ENCODE measurements at places on chromosomes 3 and 15.

GRCh38 chr15:55715355-55716076 is 27.4 kb downstream of the PRTG start:
- DNase-seq: no peak

- DNase-seq: peak; percentile 72
Measured at GRCh38 chr3:159280386-159281191, 478.7 kb downstream of the MFSD1 start.

- DNase-seq: peak; percentile 59
Measured at GRCh38 chr15:63858881-63859280, 25.1 kb upstream of the HERC1 start.

DNA sequence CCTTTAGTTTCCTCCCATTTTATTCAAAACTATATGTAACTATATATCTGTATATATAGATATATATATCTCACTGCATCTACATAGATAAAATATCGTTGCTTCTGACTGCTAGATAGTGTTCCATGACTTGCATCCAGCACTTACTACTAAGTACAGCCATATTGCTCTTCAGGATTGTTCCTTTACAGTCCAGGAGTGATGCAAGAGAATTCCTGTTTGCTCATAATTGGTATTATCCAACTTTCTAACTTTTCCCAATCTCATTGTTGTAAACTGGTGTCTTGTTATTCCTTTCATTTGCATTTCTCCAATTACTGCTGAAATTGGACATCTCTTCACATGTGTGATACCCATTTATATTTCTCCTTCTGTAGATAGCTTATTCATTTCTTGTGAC is 99.8 kb upstream of the STRIT1 start:
- no peak for DNase-seq

GRCh38 chr3:52854013-52854412 is 19.2 kb upstream of the MUSTN1 start:
- DNase-seq: no peak

DNA sequence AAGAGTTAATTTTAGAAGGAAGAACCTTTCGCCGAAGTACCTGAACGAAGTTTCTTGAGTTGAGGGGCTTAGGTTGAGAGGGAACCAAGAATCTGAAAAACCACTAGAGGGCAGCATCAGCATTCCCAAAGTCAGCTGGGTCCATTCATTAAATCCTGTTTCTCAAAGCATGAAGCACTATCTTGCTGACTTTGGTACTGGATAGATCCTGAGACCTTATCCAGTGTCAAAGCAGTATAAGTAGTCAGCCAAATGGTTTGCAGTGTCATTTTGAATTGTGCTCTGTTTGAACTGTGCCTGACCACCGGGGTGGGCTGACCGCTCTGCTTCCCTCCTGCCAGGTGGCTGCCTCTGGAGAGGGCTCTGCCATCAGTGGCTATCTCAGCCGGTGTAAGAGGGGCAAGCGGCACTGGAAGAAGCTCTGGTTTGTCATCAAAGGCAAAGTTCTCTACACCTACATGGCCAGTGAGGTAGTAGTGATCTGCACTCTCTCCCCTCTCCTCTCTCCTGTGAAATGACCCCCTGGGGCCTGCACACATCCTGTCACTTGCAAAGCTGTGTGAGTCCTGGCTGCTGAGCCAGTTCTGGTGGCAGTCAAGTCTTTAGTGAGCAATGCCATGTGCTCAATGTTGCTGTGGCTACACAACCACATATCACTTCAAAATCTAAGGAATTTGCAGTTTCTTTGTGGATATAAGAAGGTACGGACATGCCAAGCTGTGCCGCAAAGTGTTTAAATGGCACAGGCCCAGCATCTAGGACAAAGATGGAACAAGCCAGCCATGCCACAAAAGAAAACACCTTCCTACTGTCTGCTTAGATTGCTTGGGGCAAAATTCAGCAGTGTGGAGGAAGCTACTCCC is 21.4 kb upstream of the NR2C2 start:
- DNase-seq: peak; percentile 58

DNA sequence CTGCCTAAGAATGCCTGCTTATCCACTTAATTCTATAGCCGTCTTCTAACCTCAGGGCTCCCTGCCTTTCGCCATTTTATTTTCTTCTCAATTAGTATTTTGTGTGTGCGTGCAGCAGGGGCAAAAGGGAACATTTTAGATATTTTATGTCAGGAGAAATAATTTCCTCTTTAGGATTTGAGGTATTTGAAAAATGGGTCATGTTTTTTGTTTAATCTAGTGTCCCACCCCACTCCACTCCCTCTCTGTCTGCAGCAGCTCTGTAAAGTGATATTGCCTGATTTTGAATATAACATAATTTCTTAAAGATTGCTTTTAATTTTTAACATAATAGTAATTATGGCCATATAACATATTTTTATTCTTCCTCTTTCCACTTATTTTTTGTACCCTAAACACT is 593.2 kb upstream of the DPPA4 start:
- DNase-seq: peak; percentile 15

DNA sequence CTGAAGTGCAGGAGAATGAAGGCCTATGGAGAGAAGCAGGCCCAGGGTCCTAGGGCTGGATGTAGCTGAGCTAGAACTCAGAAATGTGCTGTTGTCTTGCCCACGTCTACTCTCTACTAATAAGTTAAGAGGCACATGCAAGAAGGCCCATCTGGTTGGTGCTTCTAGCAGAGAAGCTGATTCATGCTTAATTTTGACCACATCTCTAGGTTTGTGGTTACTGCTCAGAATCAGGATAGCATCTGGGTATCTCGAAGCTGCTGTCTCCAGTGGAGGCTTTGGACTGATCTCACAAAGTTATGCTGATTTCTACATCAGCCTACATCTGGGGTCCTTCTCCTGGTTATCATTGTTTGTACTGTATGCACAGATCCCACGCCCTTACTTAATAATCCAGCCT is 87.3 kb downstream of the CACNA1D start:
- peak; percentile 2 for DNase-seq

GRCh38 chr15:70214276-70214675 is 116.6 kb upstream of the TLE3 start:
- no peak for DNase-seq

DNA sequence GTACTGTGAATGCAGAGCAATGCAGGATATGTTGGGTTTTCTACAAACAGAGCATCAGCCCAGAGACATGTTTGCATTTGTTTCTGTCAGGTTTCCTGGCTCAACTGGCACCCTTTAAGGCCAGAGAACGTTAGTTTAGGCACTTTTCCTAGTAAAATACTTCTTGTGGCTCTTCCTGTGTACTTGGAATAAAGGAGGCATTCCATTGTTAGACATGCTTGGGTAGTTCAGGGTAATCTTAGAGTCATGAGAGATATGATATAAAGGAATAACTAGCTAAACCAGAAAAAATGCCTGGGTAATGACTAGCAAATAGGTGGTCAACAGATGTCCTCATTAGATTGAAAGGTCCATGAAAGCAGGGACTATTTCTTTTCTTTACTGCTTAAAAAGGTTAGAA is 60.4 kb upstream of the RBM5 start:
- peak; percentile 32 for DNase-seq

DNA sequence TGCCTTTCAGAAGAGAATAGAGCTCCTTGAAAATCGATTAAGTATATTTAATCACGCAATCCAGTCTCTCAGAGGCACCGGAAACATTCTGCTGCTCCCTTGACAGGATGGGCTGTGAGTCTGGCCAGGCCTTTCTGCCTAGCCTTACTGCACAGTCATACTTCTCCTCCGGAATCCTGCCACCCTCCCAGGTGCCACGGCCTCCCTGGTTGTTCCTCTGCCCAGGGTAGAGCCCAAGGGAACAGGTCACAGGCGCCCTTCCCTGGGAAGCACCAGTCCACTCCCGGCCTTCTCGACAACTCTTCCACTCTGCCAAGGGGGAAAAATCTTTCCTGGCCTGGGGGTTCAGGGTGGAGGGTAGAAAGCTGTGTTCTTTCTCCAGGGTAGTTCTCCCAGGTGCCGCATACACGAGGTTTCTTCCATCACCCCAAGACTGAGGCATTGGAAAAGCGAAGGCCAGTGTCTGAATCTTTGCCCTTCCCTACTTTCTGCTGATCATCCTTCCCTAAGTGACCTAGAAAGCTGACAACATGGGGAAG is 17.4 kb upstream of the SYNM start:
- no peak for DNase-seq

DNA sequence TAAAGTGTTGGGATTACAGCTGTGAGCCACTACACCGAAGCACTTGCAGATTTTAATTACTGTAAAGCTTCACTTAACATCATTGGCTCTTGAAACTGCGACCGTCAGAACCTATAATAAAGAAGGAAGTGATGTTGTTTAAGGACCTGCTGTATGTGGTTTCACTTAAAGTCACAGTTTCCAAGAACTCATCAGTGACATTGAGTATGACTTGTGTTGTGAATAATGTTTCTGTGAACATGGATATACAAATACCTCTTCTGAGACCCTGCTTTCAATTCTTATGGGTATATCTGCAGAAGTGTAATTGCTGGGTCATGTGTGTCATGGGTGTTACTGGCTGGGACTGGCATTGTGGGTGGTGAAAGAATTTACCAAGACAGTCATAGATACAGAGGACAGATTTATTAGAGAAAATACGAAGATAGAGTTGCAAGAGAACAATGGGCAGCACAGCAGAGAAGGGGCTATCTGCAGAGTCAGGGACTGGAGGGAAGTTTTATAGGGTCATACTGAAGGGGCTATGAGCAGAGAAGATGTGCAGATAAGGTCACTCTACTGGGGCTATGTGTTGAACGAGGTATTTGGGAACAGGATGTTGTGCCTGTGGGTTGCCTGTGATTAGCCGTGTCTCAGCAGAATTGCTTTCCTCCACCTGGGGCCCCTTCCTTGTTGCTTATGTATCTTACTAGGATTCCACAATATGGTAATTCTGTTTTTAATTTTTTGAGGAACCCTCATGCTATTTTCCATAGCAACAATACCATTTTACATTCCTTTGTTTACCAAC is 4.5 kb downstream of the NDUFB5 start:
- DNase-seq: no peak

- DNase-seq: peak; percentile 44
Measured at GRCh38 chr3:47323431-47324277, 40.9 kb downstream of the KLHL18 start.

DNA sequence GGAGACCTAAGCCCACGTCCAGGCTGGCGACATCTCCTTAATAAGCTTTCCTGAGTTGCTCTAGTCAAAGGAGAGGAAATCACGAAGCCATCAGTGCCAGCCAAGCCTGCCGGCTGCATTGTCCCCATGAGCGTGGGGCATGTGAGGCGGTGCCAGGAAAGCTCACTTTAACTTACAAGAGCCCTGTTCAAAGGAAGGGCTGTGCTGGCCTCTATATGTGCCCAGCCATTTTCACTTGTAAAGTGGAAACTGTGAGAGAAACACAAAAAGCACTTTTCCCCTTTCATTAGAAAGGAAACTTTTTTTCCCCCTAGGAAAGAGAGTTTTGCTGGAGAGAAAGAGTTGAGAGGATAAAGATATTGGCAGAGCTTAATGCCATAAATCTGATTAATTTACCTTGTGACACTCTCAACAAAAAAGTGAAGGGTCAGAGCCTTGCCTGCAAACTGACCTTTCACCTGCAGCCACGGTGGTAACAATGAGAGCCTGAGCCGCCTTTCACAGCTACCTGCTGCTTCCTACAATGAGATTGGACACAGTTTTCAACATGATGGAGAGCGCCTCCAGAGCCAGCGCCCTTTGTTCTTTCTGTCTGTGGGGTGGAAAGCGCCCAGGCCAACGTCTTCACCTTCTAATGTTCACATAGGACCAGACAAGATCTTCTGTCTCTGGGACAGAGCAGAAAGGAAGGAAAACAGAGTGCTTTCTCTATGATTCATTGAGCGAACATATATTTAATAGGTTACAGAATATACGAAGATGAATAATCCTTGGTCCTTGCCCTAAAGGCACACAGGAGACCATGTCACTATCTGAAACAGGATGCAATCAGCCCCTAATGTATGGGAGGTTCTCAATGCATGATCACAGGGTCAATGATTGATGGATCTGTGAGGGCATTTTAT is 233.1 kb upstream of the HES1 start:
- no peak for DNase-seq

- peak; percentile 72 for DNase-seq
Measured at GRCh38 chr3:133991209-133991608, 38.5 kb downstream of the SLCO2A1 start.

DNA sequence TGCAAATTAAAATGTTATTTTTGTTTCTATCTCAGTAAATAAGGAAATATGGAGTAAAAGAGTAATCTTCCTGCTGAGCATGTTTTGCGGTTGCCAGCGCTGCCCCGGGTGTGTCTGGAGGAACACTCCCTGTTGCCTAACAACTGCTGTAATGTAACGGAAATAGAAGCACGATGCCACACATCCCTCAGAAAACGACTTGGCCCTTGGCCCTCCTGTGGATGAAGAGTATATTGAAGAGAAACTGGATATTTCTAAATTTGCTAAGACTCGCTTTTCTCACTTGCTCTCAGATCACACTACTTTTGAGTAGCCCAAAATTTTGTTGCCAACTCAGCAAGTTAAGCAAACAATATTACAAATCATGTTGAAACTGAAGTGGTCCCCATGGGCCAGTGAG is 18.9 kb downstream of the CX3CR1 start:
- peak; percentile 81 for DNase-seq

DNA sequence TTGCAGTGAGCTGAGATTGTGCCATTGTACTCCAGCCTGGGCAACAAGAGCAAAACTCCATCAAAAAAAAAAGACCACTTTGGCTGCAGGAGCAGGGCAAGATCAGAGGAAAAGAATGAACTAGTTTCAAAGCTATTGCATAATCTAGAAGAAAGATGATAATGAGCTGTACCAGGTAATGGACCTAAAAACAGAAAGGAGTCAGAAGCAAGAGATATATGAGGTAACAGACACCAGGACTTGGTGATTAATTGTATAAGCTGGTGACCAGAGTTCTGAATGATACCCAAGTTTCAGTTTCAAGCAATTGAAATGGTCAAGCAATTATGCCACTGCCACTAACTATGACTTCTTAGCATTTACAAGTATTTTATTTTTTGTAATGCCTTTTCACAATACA is 2.9 kb downstream of the POLQ start:
- DNase-seq: no peak

DNA sequence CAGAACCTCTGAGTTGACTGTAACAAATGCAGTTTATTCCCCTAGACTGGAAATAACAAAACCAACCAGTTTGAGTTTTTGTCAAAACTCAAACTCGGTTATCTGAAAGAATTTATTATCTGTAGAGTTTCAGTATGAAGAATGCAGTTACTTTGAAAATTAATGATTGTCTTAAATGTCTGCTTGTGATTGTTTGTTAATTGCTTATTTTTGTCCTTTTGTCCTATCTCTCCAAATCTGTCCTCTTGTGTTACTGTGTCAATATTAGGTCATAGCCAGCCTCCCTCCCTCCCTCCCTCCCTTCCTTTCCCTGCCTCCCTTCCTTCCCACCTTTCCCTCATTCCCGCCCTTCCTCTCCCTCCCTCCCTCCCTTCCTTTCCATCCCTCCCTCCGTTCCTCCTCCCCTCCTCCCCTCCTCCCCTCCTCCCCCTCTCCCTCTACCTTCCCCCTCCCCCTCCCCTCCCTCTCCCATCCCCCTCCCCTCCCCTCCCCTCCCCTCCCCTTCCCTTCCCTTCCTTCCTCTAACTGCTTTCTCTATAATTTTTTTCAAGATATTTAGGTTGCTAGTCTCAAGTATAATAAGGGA is 153.5 kb downstream of the FNDC3B start:
- no peak for DNase-seq

GRCh38 chr15:61184431-61184830 is 44.7 kb downstream of the RORA start:
- no peak for DNase-seq

Measured in M059J (cell line).